ENCODE measurements at places on chromosomes 5 and 9.

- DNase-seq, result no peak
Measured at GRCh38 chr9:125996791-125997190, 249.6 kb downstream of the PBX3 start.

DNA sequence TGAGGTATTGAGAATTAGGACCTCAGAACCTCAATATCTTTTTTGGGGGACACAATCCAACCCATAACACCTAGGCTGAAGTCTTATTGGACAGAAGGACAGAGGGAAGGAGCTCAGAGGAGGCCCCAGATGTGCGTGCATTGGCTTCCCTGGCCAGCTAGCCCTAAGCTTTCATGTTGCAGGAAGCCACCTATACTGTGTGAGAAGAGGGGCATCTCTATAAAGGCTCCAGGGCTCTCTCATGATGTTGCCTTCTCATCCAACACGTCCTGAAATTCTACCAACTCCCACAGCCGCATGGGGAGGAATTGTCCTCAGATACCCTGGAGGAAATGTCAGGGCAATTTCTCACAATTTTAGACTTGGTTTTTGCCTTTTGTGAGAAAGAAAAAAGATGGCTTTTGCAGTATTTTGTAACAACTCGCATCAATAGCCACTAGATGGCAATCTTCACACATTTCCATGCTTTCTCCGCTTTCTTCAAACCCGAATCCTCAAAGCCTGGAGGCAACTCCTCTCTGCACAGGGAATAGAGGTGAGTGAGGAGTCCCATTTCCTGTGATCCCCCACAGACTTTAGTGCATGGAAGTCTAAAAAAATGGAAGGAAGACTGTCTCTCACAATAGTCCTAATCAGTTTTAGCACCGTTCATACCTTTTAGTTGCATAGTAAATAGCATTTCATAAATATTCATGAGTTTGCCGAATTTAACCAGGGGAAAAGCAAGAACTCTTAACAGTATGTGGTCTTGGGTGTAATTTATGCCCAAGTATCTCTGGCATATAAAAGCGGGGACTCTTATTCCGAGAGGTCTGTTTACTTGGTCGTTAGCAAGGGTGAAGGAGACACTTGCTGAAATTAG is 7.4 kb upstream of the PPP3R2 start:
- peak; percentile 11 for DNase-seq

- no peak for DNase-seq
Measured at GRCh38 chr9:96067004-96067403, 191.5 kb downstream of the ERCC6L2 start.

GRCh38 chr5:145246961-145247744 is 588.0 kb downstream of the PRELID2 start:
- DNase-seq, result peak; percentile 5

- DNase-seq, result no peak
Measured at GRCh38 chr9:91900055-91900796, 49.8 kb downstream of the ROR2 start.

DNA sequence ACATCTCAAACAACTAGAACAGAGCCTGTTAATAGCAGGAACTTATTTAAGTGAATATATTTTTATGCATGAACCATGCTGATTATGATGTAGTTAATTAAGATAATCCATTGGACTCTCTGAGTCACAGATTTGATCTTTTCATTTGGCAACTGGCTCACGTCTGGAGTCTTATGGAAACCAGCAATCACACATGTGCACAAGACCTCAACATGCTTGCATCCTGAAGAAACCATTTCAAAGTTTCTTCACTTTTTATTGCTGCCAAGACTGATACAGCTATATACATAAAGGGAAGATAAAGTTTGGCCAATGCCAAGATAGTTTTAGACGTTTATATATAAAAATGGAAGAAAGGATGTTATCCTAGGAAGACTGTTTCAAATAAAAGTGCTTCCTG is 13.3 kb upstream of the C9 start:
- no peak for DNase-seq

- DNase-seq, result no peak
Measured at GRCh38 chr5:177335701-177336065, 15.8 kb downstream of the LMAN2 start.

DNA sequence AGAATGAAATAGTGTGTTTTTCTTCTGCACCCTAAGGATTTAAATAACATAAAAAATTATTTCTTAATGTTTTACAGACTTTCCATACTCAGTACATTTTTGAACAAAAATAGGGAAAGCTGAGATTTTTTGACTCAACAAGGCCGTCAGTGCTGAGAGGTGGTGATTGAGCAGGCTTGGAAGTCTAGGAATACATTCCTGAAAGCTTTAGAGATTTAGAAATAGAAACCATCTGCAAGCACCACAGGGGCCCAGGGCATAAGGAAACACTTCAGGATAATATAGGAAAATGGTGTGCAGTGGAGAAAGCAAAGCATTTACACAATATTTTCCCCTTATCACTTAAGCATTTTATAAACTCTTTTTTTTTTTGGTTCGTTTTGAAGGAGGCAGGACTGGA is 5.2 kb downstream of the BASP1 start:
- no peak for DNase-seq

- DNase-seq, result no peak
Measured at GRCh38 chr5:14221732-14222131, 78.6 kb downstream of the TRIO start.

- DNase-seq, result no peak
Measured at GRCh38 chr5:139633295-139634027, 14.7 kb upstream of the CXXC5 start.

DNA sequence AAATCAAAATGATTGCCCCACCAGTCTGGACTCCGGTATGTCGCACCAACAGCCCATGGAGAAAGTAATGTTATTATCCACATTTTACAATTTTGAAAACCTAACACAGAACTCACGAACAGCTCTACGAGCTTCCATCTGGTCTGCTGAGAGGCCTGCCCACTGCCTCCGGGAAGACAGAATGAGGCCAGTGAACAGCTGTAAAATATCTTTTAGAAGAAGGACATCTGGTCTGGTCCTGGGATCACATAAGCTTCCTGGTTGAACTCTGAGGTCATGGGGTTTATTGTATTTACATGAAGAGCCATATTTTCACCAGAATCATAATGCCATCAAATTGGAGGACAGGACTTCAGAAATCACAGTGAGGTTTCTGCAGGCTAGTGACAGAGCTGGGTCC is 89.0 kb downstream of the FRMD3 start:
- DNase-seq, result no peak

GRCh38 chr9:134364391-134365114 is 38.3 kb downstream of the RXRA start:
- no peak for DNase-seq

- DNase-seq, result no peak
Measured at GRCh38 chr9:122133984-122134535, 25.5 kb downstream of the NDUFA8 start.

DNA sequence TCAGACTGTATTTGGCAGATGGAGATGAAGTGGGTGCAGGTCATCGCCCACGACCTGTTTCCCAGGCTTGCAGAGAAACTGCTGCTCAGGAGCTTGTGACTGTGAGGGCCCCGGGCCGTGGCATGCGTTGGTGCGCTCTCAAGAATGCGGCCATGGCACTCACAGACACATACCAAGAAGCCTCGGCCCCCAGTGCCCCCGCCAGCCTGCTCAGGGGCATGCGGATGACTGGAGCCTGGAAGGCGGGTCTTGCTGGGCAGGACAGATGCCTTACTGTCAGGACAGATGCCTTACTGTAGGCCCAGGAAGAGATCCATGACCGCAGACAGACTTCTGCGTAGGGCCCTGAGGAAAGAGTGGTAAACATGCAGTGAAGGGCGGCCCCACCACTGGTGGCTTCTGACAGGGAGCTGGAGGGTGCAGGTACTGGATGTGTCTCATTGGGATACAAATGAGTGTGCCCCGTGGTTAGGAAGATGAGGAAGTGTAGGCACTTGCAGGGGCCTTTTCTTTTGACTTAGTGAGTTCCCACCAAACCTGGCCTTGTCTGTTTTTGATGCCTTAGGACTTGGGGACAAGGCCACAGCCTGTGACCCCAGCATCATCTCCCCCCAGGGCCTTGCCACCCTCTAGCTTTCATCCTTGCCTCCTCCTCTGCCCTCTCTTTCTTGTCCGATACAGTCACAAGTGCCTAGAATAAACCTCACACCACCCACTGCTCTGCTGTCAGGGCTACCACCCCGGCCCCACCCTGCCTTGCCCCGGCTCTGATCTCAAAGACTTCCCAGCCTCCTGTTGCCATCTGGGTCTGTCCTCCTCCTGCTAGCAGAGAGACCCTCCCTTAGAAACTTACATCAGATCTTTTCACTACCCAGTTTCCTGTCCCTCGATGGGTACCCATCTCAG is 68.8 kb upstream of the ABL1 start:
- DNase-seq, result no peak

- DNase-seq, result no peak
Measured at GRCh38 chr9:91359734-91360470, 1.8 kb downstream of the AUH start.

DNA sequence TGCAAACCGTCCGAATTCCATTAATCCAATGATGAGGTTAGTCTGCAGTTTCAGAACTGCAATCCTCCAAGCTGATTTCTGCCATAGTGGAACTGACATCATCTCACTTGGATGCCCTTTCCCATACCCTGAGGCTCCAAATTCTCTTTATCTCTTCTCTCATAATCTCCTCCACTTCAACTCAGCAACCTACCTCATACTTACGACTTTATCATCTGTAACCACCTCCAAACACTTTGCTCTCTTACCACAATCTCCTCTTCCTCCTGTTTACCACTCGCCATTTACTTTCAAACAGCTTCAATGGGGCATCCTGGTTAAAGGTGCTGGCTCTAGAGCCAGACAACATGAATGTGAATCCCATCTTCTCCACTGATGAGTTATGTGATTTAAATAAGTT is 223.2 kb downstream of the EPB41L4A start:
- DNase-seq, result no peak

DNA sequence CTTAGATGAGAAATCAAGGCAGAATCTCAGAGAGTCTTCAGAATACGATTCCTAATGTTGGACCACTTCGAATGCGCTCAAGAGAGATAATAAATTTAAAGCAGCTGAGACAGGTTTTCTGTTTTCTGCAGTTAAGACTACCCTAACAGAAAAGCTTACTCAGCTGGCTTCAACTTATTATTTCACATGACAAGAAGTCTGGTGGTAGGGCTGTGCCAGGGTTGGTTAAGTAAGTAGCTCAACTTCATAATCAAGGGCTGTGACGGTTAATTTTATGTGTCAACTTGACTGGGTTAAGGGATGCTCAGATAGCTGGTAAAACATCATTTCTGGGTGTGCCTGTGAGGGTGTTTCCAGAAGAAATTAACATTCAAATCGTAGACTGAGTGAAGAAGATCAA is 3.8 kb downstream of the GPR150 start:
- no peak for DNase-seq

GRCh38 chr5:65482736-65483545 is 1.2 kb upstream of the ADAMTS6 start:
- no peak for DNase-seq

GRCh38 chr9:132167192-132167591 is 5.3 kb downstream of the NTNG2 start:
- DNase-seq, result no peak

- no peak for DNase-seq
Measured at GRCh38 chr9:119272500-119273211, 96.6 kb downstream of the BRINP1 start.

- DNase-seq, result no peak
Measured at GRCh38 chr5:72440207-72440638, 67.0 kb downstream of the ZNF366 start.

GRCh38 chr9:73176450-73176875 is 24.8 kb downstream of the ANXA1 start:
- DNase-seq, result no peak

GRCh38 chr5:81604193-81604592 is 146.7 kb downstream of the SSBP2 start:
- no peak for DNase-seq

DNA sequence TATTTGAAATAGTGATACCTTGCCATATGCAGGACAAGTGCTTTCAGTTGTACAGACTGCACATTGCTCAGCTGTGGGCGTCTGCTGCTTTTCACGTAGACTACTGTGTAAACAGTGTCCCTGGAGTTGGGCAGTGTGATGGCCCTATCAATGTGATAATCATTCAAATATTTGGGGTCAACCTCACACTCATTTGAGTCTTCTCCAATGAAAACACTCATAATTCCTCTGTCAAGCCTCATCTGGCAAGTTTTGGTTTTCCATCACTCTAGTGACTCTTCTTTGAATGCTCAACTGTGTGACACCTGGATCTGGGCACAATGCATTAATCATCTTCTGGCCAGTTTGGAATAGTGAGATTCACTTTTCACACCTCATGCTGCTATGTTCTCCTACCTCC is 64.4 kb downstream of the UGCG start:
- no peak for DNase-seq

DNA sequence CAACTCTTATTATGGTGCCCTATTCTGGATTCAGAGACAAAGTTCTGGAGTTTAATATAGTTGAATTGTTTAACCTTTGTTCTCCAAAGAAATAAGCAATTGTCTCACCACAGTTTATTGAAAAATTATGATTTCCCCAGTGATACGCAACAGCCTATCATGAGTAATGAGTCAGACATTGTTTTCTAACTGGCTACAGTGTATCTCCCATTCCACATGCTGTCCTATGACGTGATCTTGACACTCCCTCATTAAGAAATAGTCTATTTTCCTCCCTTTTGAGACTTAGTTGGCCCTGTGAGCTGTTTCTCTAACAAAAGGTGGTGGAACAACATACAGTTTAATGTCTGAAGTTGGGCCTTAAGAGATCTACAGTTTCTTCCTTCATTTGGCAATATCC is 1290.6 kb upstream of the CDH6 start:
- no peak for DNase-seq

DNA sequence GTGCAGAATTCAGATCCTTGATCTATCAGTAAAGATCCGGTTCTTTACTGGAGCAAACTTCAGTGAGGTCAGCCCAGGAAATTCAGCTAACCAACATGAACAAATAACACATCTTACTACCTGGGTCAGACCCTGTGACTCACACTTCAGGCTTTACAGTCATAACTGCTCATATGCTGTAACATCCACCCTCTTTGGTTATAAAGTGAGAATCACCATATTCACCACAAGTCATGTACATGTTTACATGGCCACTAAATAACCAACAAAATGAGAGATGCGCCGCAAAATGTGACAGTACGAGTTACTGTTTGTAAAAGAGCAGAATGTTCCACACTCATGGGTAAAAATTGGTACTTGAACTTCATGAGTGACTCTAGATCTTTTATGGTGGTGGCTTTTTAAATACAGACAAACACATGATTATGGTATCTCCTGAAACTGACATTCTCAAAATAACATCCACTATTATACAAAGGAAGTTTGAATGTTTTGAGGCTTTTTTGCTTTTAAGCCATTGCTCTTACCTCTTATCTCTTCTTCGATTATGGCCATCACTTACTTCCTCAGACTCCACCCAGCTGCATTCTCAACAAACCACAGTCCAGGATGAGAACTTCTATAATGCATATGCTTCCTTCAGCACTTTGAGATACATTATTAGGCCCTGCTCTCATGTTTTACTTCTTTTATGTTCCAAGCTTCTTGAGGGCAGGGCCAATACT is 516.6 kb downstream of the RAB3C start:
- DNase-seq, result peak; percentile 46

- no peak for DNase-seq
Measured at GRCh38 chr5:127925916-127926315, 157.7 kb upstream of the SLC12A2 start.

Data from AG09309 (cell line).